Left kidney (tissue), 8 donors: ENCODE measurements at places on chromosomes 2 and 18. TPM values are rescaled to one million over a fixed set of nuclear protein-coding genes. Genes with fewer than 3 reads are reported as not detected.

- DNase-seq = no peak
These were observed 93.6 kb upstream of the HNMT start for GRCh38 chr2:137870682-137871081.

- no peak for DNase-seq
These were observed 9.8 kb downstream of the REL start for GRCh38 chr2:60891180-60891579.

DNA sequence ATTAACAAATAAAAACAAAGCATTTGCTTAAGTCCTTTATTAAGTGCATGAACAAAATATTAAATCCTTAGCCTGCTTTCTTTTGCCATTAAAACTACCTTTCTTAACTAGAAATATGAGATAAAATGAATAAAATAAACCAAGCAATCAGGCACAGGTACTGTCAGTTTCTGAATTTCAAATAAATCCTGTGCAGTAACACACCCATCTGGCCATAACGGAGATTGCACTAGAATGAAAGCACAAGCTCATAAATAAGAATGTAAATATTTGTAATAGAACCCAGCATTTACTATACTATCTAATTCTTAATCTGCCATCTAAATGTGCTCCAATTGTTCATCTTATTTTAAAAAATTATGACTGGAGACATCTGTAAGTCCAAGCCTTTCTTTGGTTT lies 31.9 kb downstream of the PRKRA start:
- peak; percentile 7 for DNase-seq

DNA sequence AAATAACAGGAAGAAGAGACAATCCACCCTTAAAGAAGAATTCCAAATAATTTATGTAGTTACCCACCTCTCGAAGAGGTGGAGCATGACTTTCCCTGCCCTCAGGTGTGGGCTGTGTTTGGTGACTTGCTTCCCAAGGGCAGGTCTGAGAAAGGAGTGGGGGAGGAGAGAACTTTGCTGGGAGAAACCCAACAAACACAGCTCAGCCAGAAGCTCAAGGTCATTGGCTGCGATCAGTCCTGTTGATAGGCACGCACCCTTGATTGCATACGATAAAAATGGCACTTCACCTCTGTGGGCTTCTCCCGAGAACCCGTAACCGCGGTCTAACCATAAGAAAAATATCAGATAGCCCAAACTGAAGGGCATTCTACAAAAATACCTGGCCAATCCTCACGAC lies 157.5 kb upstream of the ID2 start:
- no peak for DNase-seq

- peak; percentile 89 for DNase-seq
These were observed 1.5 kb upstream of the IRS1 start for GRCh38 chr2:226800941-226801784.

GRCh38 chr2:226699321-226699720 lies 100.3 kb downstream of the IRS1 start:
- DNase-seq = no peak

DNA sequence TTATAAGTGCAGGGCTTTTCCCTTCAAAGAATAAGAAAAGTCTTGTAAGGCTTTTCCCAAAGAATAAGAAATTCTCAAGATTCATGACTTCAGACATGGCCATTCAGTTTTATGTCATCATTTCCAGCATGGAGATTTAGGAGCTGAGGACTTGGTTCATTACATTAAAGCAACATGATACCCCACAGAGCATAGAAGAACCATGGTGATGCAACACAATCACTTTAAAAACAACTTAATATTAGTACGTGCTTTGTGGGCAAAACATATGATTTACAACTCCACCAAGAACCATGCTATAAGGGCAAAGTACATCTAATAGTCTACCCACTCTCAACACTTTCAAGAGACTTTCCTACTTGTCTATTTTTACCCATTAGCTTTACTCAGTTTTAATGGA lies 214.4 kb downstream of the SRBD1 start:
- peak; percentile 35 for DNase-seq

GRCh38 chr2:48278590-48278989 lies 251.4 kb upstream of the STON1 start:
- DNase-seq = no peak

DNA sequence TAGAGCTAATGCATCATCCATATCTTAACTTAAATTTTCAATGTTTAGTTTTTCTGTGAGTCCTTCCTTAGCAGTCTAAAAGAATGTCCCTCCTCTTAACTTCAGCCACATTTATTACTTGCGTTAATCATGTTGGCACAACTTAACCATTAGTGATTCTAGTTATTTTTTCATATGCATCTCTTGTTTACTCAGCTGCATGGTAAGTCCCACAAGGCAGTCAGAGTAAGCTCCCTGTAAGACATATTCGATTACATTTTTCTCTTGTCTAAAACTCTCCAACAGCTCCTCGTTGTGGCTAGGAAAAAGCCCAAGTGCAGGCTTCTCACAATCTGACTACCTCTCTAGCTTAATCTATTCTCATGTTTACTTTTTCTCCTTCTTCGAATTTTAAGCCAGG lies 2045.3 kb upstream of the PIK3C3 start:
- DNase-seq = peak; percentile 14

The C2orf81 gene
- polyA plus RNA-seq = 5.5 TPM

The SLC14A1 gene
- 1.7 TPM for polyA plus RNA-seq

The TYMS gene
- polyA plus RNA-seq = 180 TPM
